B cell (primary cell): ENCODE measurements at places on chromosomes 5 and 9.

GRCh38 chr5:74322944-74323343 is 317.6 kb downstream of the ENC1 start:
- no peak for DNase-seq

GRCh38 chr9:101620452-101620851 is 25.7 kb upstream of the PPP3R2 start:
- no peak for DNase-seq

DNA sequence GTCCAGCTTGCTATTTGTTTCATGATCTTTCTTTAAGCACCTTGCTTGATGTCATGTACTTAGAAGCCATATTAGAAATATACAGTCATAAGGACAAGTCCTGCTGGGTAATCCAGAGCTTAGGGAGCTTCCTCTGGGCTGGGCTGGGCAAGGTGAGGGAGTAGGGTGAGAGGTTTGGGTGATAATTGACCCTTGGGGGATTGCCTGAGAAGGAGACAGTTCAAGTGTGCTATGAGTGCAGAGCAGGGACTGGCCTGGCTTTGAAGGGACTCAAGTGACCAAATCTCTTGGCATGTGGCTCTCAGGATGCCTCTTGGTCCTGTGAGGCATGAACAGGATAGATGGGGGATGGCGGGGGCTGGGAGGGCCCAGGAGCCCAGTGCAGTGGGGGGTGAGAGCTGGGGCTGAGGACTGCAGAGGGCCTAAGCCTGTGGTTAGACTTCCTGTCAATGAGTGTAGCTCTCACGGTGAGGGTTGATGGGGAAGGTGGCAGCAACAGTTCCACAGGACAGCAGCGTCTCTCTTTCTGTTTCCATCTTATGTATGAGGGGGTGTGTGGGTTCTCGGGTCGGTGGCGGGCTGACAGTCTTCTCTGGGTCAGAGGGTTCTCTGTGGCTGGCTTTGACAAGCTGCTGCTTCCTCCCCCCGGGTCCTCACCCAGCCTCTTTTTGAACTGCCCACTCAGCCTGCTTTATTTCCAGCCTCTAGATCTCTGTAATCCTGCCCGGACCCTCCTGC is 53.5 kb downstream of the RGS3 start:
- DNase-seq, result peak; percentile 65

DNA sequence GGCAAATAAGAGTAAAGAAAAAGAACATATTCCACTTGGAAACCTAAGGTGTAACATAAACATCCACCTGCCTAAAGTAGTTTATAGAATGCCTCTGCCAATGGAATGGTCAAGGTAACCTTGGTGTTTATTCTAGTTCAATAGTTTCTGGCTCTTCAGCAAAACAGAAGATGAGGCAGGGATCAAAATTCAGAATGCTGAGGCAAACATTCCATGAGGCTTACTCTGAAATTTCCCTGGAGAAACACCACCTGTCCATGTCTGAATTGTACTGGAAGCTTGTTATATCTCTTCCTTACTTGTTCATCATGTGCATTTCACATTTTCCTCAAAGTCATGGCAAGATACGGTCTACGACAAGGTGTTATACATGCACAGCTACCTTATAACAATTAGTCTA is 1862.4 kb upstream of the ACO1 start:
- DNase-seq, result no peak

DNA sequence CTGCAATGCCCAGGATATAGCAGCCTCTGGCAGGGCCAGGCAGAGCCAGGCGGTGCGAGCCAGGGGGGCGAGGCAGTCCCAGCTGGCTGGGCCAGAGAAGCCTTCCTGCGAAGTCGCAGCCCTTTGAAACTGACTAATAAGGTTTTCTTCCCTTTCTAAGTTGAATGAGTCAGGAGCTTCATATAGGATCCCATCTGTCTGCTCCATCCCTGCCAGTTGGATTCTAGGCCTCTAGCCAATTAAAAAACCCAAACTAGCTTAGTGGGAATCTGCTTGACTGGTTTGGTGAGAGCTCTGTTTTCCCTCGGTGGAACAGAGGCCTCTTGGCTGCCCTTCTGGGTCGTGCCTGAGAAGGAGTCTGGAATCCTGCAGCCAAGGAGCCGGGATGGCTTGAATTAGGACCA is 70.1 kb upstream of the RAPGEF1 start:
- no peak for DNase-seq

DNA sequence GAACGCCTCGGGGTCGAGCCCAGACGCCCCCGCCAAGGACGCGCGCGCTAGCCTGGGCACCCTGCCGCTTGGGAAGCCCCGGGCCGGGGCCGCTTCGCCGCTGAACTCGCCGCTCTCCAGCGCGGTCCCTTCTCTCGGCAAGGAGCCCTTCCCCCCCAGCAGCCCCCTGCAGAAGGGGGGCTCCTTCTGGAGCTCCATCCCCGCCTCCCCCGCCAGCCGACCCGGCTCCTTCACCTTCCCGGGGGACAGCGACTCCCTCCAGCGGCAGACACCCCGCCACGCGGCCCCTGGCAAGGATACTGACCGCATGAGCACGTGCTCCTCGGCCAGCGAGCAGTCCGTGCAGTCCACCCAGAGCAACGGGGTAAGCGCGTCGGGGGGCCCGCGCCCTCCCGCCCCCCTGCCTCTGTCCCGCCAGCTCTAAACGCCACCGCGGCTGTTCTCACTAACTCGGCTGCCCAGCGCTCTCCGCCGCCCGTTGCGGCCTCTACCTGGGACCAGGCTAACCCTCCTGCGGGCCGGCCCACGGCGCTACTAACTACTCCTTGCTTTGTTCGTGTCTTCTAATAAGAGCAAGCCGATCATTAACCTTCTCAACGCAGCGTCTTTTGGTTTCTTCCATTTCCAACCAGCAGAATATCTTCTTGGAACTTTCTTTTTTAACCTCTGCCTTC is 93.6 kb upstream of the OTULINL start:
- no peak for DNase-seq

DNA sequence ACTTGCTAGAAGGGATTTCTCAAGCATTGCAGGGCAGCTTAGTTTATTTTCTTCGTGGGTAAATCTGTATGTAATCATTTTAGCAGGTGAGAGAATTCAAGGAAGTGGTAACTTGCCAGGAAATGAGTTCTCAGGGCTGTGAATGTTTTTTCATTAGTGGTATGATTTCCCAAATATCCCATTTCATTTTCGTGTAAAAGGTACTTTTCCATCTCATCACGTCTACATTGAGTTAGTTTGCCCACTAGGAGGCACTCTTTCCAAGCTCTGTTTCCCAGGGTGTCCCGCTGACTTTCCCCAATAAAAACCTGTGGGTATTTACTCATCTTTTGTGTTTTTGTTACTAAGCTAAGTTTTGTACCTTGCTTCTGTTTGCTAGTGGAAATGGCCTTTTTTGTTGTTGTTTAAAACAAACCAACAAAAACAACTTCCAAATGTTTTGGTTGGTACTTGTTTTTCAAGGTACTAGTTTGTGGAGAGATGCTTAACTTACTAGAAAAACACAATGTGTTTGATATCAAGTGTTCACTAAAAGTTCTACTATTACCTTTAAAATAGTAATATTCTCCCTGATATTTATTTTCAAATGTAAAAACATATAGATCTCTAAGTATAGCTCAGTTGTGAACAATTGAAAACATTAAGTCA is 373.6 kb downstream of the ADGRV1 start:
- DNase-seq, result peak; percentile 39

DNA sequence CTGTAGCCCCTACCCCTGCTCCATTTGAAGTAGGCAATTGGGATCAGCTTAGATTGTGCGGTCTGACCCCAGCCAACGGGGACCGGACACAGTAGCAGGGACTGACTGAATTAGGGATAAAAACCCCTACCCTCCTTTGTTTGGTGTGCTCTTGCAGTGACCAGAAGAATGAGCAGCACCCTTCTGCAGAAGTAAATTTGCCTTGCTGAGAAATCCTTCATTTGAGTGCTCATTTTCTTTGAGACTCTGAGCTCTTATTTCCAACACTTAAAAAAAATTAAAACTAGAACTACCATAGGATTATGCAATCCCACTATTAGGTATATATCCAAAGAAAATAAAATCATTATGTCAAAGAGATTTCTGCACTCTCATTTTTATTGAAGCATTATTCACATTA is 560.0 kb downstream of the CDH12 start:
- no peak for DNase-seq

DNA sequence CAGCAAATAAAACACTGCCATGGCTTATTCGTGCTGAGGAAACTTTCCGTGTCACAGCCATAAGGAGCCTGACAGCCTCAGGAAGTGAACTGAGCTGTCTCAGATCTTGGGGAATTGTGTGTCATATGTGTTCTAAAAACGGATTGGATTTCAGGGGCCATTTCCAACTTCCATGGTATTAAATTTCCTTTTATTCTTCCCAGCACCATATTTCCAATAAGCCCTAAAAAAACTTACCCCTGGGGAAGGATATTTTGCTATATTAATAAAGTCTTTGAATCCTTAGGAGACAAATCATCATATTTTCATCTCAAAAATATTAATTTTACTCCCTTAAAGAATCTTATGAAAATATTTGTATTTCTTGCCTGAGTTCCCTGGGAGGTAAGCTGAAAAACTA is 93.9 kb downstream of the LHFPL2 start:
- no peak for DNase-seq

- no peak for DNase-seq
These were observed 92.3 kb downstream of the RAPGEF6 start for GRCh38 chr5:131542723-131543122.

DNA sequence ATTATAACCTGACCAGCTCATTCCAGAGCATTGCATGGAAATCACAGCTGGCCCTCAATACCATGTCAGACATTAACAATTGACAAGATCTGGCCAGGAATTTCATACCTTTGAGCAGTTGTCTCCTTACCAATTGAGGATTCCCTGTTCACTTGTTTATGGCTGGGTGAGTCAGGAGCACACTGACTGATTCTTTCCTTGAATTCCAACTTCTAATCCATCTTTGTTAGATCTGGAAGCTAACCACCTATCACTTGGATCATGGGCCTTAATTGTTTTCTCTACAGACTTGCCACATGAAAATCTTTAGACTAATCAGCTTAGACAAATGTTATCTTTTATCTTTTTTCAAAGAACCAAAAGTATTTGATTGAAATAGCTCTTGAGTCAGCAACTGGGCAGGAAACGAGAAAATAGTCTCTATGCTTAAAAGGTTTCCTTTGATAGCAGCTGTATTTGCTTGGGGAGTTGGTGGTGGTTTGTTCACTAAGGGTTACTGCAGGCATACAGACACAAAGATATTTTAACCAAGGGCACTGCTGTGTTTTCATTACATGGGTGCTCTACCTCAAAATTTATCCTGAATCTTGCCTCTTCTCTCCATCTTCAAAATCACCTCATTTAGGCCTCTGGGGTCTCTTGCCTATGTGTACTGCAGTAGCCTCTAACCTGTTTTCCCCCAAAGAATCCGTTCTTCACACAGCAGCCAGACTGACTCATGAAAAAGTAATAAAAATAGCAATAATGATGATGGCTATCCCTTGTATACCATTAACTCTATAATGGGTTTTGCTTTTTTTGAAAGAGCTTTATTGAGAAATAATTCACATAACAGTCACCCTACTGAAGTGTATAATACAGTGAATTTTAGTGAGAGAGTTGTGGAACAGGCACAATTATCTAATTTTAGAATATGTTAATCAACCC is 197.0 kb upstream of the NMUR2 start:
- no peak for DNase-seq

DNA sequence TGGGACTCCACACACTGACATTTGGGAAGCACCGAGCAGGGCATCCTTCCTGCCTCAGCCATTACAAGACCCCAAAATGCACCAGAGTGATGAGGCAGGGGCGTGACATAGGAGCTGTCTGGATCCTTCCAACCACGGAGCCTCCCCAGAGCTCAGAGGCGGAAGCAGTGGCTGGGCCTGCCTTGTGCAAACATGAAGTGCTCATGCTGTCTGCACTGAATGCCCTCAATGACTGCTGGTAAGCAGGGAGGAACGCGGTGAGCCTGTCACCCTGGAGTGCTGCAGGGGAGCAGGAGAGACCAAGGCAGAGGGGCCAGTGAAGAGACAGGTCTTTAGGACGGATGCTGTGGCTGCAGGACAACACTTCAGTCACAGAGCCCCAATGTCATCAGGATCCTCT is 60.2 kb upstream of the HRH2 start:
- no peak for DNase-seq

- no peak for DNase-seq
These were observed 151.1 kb downstream of the ARL15 start for GRCh38 chr5:54159153-54159892.

DNA sequence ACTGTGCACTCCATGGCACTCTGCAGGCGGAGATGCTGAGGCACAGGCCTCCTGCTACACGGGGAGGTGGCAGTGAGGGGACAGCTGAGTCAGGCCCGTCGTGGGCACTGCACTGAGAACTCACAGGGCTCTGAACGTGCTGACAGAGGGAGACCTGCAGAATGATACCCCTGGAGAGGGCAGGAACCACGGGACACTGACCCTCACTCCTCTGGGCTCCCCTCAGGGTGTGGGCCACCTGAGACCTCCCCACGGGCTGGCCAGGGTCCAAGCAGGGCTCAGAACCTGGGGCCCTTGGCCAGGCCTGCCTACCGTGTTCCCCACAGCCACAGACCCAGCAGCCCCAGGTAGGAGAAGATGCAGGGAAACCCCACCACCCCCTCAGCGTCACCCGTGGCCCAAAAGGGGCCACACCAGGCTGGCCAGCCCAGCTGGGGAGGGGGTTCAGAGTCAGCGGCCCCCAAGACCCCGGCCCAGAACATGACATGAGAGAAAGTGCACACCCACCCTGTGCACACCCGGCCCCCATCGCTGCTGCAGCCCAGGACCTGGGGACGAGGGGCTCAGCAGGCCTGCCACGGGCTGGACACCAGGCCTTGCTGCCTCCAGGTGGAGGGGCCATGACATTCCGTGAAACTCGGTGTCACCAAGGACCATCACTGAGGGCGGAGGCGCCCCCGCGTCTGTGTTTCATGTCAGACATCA is 30.9 kb downstream of the GLT6D1 start:
- DNase-seq, result peak; percentile 4

GRCh38 chr9:130599625-130600024 is 20.2 kb downstream of the FUBP3 start:
- DNase-seq, result no peak

GRCh38 chr5:108420755-108421154 is 38.9 kb upstream of the FBXL17 start:
- no peak for DNase-seq

DNA sequence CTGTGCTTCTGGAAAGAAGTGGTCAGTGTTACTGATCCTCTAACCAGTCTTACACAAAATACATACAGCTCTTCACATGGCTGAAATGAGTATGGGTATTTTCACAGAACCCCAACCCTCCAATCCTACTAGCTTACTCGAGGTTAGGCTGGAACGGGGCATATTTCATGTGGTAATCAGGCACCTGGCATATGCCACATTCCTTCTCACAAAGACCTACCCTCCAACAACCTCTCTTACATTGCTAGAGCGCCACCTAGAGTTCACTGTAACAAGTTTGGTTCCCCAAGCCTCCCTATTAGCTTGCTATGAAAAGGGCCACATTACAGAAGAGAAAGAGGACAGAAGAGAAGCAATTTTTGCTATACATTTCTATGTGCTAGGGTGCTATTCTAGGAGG is 597.3 kb downstream of the PRELID2 start:
- DNase-seq, result peak; percentile 10

GRCh38 chr5:133399247-133399891 is 213.0 kb downstream of the FSTL4 start:
- no peak for DNase-seq
